ENCODE measurements at places on chromosomes 6 and 20.
A peak's percentile ranks its signal among the peaks of the same experiment; 100 is the strongest.

DNA sequence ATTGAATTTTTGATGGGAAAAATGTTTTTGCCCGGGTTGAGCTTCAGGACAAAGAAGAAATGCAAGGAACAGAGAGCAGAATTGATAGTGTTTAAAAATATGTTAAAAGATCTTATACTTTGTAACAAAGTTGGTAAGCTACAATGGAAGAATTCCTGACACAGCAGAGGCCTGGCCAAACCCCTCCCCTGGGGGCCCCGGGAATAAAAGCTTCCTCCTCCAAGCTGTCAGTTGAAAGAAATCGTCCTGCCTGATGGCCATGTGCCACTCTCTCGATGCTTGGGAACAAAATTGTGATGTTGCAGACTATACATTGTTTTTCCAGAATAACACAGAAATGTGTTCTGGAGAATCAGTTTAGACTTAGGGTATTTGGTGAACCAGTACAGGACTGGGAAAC is 14.2 kb upstream of the TOX2 start:
- DNase-seq = no peak

- DNase-seq = no peak
These were observed 36.4 kb upstream of the SLC17A4 start for GRCh38 chr6:25717866-25718740.

DNA sequence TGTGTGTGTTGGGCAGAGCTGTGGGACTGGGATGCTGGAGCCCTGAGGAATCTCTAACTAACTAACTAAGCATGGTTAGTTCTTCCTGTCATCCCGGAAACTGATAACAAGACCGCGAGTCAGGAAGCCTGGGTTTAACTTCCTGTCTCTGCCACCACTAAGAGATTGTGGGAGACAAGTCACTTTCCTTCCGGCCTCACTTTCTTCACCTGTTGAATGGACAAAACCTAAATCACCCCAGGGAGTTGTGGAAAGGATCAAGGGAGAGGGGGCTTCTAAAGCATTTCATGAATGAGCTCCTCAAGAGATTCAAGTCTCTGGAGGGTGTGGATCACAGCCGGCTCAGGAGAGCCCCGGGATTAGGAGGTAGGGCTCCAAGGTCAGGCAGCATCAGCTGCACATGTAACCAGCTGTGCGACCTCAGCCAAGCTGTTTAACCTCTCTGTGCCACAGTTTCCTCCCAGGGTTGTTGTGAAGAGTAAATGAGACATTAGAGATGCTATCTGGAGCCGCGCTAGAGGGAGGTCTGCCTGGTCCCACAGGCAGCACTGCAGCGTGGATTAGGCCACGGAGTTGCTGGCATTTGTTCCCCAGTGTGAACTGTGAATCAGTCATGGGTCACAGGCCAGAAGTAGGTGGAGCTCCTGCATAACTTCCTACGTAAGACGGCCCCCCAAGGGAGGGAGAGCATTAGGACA is 105.1 kb downstream of the TOX2 start:
- DNase-seq = peak; percentile 36

- DNase-seq = no peak
These were observed 38.8 kb upstream of the SIRPA start for GRCh38 chr20:1856424-1856823.

GRCh38 chr20:37456948-37457347 is 64.1 kb upstream of the NNAT start:
- no peak for DNase-seq
